ENCODE measurements at places on chromosomes 2 and 18.

DNA sequence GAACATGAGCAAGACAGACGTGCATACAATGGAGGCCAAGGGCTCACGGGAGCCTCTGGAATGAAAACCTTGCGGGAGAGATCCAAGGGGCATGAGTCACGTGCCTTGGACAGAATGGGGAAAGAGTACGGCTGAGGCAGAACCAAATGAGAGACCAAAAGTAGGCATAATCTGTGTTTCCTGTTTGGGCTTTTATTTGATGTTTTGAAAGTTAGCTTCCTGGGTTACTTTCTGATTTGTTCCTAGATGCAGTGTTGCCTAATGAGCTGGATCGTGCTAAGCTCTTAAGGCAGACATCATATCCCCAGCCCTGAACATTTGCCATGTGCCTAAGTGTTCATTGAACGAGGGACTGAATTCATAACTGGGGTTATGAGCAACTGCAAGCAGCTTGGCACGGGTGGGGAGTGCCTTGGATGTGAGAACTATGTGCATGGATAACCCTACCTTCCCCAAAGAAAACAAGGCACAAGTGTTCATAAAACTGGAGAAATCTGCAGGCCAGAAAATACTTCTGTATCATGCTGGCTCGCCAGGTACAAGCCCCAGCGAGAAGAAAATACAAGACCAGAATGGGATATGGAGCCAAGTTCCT, 60.3 kb upstream of the RPL31 start:
- no peak for DNase-seq

DNA sequence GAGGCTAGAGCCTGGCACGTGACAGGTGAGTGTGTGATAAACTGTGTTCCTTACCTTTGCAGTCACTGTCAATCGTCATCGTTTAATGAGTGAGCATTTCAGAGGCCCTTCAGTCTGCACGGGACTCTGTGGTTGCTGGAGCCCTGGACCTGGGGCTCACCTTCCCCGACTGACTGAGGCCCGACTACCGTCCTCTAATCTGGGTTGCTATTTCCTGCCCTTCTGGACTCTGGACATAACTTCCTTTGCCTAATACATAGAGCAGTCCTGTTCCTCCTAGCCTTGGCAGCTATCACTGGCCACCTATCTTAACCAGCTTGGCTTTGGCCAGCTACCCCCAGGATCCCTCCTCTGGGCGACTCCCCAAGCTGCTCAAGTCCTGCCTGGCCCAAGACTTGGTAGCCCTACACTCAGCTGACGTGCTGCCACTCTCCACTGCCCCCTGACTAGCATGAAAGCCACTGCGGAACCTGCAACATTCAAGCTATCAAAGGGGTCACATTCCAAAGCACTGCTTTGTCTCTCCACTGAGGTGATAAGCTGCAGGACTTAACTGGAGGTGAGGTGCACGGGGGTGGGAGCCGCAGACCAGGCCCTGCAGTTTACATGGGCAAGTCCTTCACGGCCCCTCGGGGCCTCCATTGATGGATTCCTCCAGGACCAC, 11.1 kb upstream of the RAB17 start:
- DNase-seq, result no peak

DNA sequence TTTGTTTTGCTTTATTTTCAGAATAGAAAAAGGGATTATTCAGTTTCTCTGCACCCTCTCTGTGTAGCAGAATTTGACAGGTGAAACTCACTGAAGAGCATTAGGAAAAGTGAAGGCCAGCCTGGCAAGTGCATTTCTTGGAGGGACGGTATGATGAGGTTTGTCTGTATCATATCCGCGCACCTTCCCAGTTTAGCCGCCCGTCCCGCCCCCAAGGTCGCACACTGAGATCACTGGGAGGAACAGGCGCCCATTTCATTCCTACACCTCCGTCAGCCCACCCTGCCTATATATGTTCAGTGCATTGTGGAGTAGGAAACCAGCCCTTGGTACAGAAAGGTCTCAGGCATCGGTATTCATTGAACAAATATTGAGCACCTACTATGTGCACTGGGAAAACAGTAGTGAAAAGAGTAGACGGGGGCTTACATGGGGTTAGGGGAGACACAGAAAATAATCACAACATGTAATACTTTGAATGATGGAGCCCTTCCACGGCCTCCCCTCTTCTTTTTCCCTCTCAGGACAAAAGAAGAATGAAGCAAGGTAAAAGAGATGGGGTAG, 678 bp upstream of the FECH start:
- DNase-seq, result no peak

- peak; percentile 41 for DNase-seq
Observed at GRCh38 chr2:74205596-74205995, 7.2 kb downstream of the MTHFD2 start.

DNA sequence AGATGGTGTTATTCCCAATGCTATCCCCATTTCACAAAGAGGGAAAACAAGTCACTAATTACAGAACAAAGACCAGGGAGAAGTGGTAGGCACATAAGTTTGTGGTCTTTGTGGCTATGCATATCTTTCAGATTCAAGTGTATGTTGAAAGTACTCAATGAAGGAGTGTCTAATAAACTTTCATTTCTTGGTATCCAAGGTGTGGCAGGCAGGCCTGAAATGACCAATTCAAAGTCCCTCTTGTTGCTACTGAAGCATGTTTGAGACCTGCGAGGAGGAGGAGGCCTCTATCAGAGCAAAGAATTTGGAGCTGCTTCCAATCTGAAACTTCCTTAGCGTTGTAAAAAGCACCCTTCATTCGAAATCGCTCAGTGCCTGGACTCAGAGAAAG, 60.9 kb upstream of the KLF7 start:
- no peak for DNase-seq

DNA sequence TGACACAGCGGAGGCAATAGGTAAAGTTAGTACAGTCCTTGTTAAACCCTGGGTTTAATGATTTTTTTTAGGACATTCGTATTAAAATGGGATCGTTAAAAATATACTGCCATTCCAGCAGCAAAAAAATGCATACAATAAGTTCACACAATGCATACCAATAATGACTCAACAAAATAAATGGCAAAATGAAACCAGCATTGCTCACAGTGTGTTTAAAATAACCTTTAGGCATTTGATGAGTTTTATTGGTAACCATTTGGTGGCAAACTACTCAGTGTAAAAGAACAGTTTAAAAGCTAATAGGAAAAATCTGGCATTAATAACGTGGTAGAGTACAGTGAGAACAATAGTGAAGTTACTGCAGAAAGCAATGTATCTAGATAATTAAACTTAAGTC, 539.0 kb upstream of the PIK3C3 start:
- no peak for DNase-seq

GRCh38 chr2:205293559-205293958, 388.7 kb upstream of the NRP2 start:
- DNase-seq, result no peak

GRCh38 chr2:176297067-176297466, 27.8 kb downstream of the MTX2 start:
- DNase-seq, result no peak

DNA sequence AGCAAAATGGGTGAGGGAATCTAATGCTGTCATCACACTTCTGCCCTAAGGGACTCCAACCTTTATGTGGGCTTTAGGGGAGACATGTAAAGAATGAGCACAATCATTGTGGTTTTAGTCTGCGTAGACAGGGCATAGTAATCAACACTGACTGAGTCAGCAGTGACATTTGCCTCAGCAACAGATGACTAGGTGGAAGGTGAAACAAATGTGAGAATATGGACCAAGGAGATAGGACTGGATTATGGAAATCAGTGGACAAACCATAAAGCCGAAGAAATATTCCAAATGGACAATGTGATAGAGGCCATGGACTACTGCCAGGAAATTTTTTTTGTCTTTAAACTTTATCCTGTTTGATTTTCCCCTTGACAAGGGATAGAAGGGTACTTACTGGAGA, 83.9 kb downstream of the PDK1 start:
- no peak for DNase-seq

GRCh38 chr2:157471078-157471477, 27.2 kb upstream of the CYTIP start:
- no peak for DNase-seq

GRCh38 chr2:177315364-177315763, 50.8 kb upstream of the NFE2L2 start:
- DNase-seq, result no peak

- DNase-seq, result peak; percentile 46
Observed at GRCh38 chr2:239889641-239890121, 135.5 kb downstream of the NDUFA10 start.

DNA sequence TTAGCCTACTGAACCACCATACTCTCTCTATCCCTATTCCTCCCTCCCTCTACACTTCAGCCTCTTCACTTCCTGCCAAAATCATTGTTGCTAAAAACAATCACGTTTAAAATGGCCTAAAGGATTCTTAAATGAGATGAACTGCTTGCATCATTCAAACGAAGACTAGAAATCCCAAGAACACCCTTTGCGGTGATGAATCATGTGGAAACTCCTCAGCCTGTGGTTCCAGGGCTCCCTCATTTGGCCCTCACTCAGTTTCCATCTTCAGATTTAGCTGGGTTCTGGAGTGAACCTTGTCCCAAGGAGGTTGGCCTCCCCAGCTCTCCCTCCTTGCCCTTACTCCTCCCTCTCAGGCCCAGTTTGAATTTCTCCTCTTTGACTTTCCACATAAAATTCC, 125.6 kb upstream of the CDC42EP3 start:
- no peak for DNase-seq

- no peak for DNase-seq
Observed at GRCh38 chr2:120738117-120738516, 2.4 kb downstream of the GLI2 start.

GRCh38 chr2:68216454-68217310, 35.6 kb downstream of the PPP3R1 start:
- DNase-seq, result no peak

GRCh38 chr18:79640875-79641274, 38.7 kb upstream of the CTDP1 start:
- no peak for DNase-seq

GRCh38 chr18:37521510-37522465, 43.8 kb downstream of the CELF4 start:
- no peak for DNase-seq
